ENCODE measurements at places on chromosomes 3 and 15.

GRCh38 chr3:53702776-53703530 is 143.3 kb downstream of the CHDH start:
- DNase-seq, result no peak

DNA sequence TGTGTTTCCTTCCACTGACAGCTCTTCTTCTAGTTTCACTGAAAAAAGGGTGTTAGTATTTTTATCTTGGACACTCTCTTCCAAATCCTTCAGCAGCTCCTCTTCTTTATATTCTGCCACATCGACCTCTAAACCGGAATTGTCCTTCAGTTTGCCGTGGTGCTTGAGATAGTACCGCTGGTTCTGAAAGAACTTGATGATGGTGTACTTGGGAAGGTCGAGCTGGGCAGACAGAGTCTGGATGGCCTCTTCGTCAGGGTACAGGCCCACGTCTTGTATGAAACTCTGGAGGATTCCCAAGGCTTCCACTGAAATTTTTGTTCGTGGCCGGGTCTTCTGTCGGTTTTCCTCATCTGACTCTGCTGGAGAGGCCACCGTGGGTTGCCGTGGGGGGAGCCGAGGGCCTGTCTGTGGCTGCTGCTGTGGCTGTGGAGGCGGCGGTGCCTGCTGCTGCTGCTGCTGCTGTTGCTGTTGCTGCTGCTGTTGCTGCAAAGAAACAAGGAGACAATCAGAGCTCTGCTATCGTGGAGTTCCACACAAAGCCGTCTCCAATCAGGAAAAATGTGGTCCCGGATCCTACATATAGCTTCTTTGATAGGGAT is 75.8 kb downstream of the SATB1 start:
- no peak for DNase-seq

- no peak for DNase-seq
These were observed 123.8 kb downstream of the TNIK start for GRCh38 chr3:171336406-171336805.

DNA sequence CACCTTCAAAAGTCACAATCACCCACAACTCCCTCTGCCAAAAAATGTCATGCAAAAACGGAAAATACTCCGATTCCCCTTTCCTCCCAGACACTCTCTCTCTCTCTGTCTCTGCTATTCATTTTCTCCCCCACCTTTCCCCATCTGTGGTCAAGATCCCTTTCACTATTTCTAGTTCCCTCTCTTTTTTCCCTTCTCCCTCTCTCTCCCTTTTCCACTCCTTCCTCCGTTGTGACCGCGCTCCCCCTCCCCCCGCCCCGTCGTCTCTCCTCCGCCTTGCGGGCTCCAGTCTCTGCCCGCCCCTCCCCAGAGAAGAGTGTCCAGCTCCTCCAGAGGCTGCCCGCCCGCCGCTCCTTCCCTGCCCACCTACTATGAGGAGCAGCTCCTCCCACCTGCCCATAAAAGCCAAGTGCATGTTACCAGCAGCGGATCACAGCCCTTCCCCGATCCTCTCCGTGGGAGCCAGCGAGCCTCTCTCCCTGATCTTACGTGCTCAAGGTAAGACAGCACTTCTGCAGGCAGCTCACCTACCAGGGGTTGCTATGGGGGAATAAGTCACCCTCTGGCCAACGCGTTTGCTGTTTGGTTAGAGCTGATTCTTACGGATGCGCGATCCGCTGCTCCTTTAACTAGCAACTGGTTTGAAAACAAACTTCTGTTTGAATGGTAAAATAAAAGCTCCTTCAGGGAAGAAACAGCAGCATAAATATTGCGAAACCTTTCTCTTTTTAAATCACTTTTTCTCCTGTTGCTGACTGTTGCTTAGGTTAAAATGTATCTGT is at the start of gene COL8A1:
COL8A1 (plus strand) TSS at position 428 of the 782 bp plus-strand sequence. CDS start 152,089 bp downstream, outside the sequence.
- DNase-seq, result peak; percentile 71

DNA sequence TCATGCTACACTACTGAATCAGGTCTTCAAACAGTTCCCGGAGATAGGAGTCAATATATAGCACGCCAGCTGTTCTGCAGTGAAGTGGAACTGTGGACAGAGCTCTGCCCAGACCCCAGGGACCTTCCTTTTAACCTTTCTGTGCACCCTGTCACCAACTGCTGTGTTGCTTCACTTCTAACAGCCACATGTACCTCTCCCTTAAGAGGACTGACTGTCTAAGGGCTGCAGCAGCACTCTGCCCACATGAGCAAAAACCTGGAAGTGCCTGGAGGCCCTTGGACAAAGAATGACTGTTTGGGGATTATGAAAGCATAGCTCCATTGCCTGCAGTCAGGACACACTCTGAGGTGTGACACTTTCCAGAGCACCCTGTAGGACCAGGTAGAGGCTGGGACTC is 88.3 kb upstream of the CTNNB1 start:
- DNase-seq, result no peak

GRCh38 chr3:43177085-43177484 is 71.2 kb upstream of the POMGNT2 start:
- no peak for DNase-seq

GRCh38 chr3:47475570-47476329 is at the start of gene SCAP:
Gene SCAP (minus strand): TSS chr3:47475941. CDS start chr3:47442993, 32,948 bp downstream.
- peak; percentile 92 for DNase-seq

GRCh38 chr3:126714921-126715320 is 10.9 kb downstream of the CHCHD6 start:
- no peak for DNase-seq

GRCh38 chr15:97087006-97087741 is 756.7 kb downstream of the NR2F2 start:
- DNase-seq, result no peak

- DNase-seq, result no peak
These were observed 84.3 kb downstream of the HERC1 start for GRCh38 chr15:63749330-63749942.

DNA sequence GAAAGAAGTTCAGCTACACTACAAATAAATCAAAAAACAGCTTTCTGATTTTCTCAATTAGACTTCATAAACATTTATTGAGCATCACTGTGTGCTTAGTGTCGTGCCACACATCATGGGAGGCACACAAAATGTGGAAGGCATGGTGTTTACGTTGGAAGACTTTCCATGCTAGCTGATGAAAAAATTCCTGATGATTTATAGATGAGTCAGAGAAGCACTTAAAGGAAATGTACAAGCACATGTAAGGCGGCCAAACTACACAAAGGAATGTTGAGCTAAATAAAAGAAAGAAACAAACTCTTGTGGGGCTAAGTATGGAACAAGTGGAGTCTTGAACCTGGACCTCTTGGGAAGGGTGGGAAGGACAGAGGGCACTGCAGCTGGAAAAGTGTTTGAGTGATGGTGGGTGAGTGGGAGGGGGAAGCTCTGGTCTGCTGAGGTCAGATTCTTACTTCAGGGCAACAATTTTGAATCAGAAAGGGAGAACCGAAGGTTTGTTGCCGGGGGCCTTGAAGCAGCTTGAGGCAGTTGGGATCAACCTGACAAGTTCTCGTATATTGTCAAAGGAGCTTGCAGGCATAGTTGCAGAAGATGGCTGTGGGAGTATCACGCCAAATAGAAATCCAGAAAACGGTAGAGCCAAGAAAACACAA is 66.9 kb downstream of the FOXB1 start:
- no peak for DNase-seq

DNA sequence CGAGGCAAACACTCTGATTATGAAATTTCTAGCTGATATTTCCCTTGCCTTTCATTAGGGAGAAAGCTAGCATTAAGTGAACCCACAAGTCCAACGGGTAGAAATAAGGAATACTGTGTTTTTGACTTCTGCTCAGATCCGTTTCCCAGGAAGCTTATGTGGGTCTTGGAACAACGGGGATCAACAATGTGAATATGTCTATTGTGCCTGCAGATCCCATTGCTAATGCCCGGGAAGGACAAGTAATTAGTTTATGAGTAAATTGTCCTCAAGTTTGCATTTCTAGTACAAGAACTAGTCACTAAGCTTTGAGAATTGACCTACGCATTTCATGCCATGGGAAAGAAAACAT is 236.4 kb downstream of the UACA start:
- DNase-seq, result no peak

DNA sequence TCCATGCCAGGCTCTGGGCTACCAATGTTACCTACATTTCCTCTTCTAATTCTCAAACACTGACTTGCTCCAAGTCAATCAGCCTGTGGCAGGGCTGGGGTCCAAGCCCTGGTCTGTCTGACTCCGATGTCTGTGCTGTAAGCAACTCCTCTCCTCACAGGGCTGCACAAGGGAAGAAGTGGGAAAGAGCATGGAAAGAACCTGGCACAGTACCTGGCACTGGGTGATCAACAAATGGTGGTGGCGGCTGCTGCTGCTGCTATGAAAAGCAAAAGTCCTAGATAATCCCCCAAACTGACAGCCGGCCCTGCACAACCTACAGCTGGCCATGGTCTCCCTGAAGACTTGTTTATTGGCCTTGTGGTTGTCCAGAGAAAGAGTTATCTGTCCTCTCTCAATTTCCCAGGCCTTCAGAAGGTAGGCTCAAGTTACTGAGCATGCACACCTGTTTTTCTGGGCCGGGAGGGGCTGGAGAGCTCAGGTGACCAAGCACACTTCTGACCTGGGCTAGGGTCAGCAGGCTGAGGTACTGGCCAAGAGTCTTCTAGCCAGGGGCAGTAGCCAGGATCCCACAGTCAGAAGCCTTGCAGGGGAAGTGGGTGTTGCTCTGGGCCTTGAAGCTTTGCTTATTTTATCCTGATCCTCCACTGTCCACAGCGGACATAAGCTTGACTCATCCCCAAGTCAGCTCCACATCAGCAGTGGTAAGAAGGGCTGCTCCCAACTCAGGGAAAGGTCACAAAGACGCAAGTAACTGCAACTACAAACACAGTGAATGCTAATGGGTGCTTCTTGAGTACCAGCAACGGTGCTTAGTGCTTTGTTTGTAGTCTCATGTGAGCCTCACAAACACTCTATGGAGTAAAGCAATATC is 35.3 kb upstream of the KY start:
- DNase-seq, result no peak

GRCh38 chr3:129662191-129662608 is 55.7 kb upstream of the PLXND1 start:
- DNase-seq, result no peak

DNA sequence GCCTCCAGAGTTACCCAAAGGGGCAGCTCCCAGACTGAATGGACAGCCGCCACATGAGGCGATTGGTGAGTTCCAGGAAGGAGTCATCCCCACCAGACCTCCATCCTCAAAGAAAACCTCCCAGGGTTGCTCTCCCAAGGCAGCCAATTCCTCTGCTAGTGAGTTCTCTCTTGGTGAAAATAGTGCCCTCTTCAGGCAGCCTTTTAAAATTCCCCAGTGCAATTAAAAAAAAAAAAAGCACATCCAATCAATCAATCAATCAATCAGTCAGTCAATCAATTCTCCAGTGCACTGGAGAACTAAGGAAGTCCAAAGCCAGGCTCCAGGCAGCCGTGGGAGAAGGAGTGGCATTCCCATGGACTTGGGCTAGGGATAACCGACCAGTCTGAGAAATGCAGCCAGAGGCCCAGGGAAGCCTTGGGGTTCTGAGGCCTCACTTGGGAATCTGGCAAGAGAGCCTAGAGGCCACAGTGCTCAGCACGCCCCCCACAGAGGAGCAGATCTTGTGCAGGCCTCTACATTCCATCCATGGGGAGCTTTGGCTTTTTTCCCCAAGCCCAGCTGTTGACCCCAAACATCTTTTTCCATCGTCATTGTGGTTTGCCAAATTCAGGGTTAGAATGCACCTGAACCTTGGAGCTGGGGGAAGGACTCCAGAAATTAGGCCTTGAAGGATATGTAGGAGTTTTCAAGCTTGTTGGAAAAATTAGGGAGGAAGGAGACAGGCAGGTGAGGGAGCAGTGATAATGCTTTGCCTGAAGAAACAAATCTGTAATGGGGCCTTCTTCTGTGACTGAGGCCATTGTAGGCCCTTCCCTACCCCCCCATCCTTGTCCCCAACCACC is 4.8 kb downstream of the PAQR5 start:
- no peak for DNase-seq

DNA sequence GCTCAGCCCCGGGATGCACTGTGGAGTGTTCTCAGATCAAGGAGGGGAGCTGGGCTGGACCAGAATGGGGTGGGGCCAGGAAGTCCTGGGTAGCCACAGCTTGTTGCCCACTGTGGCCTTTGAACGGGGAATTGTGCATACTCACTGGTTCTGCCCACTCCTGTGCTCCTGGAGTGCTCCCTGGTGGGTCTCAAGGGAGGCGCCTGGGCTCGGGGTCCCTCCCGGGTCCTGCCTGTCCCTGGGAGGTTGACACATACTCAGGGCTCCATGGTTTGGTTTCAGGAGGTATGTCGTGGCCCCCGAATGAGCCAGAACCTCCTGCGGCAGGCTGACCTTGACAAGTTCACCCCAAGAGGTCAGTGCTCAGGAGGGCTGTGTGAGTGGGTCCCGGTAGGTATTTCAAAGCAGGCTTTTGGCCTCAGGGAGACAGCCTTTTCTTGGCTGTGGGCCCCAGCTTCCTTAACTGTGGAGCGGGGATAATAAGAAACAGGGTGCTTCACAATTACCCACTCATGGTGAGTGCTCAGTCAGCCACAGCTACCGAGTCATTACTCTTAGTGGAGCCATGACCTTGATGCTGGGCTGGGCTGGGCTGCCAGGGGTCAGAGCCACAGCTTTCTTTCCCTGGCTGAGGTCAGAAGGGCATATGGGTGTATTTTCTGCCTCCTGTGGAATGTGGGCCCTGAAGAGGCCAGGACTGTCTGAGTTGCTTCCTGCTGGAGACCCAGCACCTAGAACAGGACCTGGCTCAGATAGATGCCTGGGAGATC is 7.6 kb downstream of the DNAH1 start:
- DNase-seq, result no peak

- no peak for DNase-seq
These were observed 2.4 kb downstream of the COLQ start for GRCh38 chr3:15519096-15519495.

DNA sequence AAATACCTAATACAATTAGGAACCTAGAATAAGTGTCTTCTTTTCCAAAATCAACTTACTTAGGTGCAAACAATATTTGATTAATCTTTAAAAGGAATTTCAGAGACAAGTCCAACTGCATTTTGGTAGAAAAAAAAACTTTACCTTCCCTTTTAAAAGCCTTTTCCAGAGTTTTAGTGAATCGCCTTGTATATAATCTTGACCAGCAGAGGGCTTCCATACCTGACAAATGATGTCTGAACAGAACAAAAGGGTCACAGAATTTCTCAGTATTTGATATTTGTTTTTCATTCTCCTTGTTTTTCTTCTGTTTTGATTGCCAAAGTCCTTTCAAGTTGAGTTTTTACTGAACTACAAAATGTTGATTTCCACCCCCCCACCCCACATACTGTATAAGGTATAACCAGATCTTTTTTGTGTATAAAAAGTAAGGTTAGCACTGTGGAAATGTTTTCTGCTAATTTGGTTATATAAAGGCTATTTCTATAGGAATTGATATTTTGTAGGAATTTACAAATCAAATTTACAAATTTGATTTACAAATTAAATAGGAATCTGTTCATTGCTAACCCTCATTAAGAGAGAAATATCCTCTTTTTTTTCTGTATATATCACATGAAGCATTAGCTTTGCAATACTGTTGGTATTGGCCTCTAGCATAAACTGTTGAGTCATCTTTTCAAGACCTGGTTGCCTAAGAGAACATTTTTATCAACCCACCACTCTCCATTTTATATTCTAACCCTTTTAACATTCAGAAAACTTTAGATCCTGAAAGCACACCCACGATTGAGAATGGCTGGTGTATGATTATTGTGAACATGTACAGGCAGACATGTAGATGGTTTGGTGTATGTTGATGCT is 464.1 kb upstream of the RARB start:
- peak; percentile 43 for DNase-seq

All from NCI-H82 (cell line).